Hematopoietic multipotent progenitor cell (in vitro differentiated cells): ENCODE measurements at places on chromosomes 4 and X. TPM values are rescaled to one million over a fixed set of nuclear protein-coding genes. Genes with fewer than 3 reads are reported as not detected.
A peak's percentile ranks its signal among the peaks of the same experiment; 100 is the strongest.

DNA sequence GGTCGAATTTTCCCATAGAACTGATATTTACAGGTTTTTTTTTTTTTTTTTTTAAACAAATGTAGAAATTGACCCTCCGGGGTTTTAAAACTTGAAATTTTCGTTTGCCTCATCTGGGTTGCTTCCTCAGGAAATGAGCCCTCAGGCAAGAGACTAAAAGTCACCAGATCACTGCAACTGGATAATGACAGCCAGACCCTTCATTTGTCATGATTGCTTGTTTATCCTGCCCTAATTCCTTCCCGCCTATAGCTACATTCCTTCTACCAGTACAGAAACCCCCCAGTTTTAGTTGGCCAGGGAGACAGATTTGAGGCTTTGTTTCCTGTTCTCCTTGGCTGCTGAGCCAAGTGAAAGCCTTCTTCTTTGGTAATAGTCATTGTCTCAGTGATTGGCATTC lies 44.0 kb upstream of the IGFBP7 start:
- DNase-seq: no peak

- DNase-seq: peak; percentile 53
Observed at GRCh38 chrX:22950269-22951266, 49.2 kb upstream of the DDX53 start.

DNA sequence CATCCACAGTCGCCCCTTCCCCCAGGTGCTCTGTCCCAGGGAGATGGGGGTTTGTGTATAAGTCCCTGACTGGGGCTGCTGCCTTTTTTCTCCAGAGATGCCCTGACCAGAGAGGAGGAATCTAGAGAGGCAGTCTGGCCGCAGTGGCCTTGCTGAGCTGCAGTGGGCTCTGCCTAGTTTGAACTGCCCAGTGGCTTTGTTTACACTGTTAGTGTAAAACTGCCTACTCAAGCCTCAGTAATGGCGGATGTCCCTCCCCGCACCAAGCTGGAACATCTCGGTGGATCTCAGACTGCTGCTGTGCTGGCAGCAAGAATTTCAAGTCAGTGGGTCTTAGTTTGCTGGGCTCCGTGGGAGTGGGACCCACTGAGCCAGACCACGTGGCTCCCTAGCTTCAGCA lies 102.6 kb upstream of the GIMD1 start:
- no peak for DNase-seq

GRCh38 chr4:80594701-80595100 lies 259.2 kb downstream of the CFAP299 start:
- no peak for DNase-seq

GRCh38 chrX:148659481-148659880 lies 159.1 kb downstream of the AFF2 start:
- DNase-seq: no peak

- DNase-seq: no peak
Observed at GRCh38 chr4:186717556-186717955, 6.1 kb downstream of the FAT1 start.

DNA sequence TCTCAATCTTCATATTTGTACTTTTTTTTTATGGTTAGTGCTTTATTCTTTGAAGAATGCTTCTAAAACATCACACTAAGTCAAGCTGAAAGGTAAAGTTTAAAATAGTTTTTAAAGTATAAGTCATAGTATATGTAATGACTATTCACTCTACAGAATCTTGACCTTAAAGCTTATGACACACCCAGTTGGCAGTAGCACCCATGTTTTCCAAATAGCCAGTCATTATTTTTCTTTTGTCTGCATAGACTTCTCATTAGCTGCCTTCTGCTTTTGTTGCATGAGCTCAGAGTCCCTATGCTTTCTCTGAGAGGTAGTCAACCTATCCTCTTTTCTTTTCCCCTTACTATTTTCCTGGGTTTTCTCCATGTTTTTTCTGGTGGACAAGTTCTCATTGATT lies 231.5 kb downstream of the PCDH18 start:
- DNase-seq: no peak

- no peak for DNase-seq
Observed at GRCh38 chr4:22420291-22420690, 95.6 kb downstream of the ADGRA3 start.

DNA sequence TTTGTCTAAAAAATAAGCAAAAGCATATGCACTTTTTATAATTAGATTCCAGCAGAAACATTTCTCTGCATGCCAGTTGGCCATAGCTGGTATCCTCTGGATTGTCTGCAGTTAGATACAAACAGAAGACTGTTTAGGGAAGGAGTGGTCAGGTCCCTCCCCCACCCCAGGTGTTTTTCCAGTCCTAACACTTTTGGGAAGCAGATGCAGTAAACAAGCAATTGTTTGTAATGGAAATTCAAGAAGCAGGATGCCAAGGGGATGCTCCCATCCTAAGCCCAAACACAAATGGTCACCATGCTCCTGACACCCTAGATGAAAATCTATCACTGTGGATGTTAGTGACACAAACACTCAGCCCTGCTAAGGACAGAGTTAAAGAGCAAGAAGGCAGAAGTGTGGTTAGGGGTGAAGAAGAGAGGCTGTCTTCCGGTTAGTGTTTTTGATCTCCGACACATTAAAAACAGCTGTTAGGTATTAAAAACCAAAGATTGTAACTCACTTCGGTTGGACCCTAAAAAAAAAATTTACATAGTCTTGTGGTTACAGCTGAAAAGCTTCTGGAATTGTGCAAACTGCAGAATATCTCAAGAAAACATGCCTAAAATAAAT lies 7.9 kb downstream of the LEF1 start:
- DNase-seq: no peak

- no peak for DNase-seq
Observed at GRCh38 chrX:19825271-19825670, 62.1 kb downstream of the SH3KBP1 start.

TRIM61 gene
- total RNA-seq: 1.1 TPM

FGF16 gene
- 4.0 TPM for total RNA-seq

FAT4 gene
- total RNA-seq: 3.8 TPM

CD40LG gene
- 0.54 TPM for total RNA-seq

LEF1 gene
- 4.3 TPM for total RNA-seq

DCAF12L2 gene
- 0.27 TPM for total RNA-seq
